ENCODE measurements at places on chromosomes 4 and X.

DNA sequence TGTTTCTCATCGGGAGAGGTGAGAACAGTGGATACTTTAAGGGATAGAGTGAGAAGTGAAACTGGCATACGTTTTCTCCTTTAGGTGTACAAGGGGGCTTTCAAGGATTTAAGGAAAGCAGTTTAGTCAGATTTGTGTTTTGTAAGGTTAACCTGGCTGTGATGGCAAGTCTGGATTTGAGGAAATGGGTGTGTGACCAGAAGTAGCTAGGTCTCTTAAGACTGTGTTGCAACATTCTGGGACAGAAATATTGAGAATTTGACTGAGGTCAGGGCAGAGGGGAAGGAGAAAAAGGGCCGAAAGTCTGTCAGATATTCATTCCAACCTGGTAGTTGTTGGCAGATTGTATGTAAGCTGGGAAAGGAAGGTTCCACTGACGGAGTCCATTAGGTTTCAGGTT lies 10.4 kb upstream of the GABRE start:
- DNase-seq, result no peak

DNA sequence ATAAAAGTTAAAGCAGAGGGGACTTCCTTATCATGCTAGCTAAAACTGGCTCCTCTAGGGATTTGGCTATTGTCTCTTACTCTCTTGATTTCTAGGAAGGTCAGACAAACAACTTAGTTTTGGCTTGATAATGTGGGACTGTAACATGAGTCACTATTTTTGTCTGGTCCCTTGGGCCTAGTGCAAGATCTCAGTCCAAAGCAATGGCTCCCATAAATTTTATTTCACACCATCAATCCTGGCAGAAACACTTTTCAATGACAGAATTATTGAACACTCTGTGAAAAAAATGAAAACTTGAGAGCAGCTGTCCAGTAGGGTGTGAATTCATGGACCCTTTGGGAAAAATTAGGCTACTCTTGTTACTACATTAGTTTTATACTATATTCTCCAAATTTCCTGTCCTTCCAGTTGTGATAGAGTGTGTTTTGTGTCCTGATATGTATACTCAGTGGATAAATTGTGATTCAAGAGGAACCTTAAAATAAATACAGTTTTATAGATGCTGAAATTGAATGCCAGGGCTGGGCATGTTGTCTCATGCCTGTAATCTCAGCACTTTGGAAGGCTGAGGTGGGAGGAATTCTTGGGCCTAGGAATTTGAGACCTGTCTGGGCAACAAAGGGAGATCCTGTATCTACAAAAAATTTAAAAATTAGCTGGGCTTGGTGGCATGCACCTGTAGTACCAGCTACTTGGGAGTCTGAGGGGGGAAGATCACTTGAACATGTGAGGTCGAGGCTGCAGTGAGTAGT lies 10.8 kb upstream of the SNCA start:
- no peak for DNase-seq

DNA sequence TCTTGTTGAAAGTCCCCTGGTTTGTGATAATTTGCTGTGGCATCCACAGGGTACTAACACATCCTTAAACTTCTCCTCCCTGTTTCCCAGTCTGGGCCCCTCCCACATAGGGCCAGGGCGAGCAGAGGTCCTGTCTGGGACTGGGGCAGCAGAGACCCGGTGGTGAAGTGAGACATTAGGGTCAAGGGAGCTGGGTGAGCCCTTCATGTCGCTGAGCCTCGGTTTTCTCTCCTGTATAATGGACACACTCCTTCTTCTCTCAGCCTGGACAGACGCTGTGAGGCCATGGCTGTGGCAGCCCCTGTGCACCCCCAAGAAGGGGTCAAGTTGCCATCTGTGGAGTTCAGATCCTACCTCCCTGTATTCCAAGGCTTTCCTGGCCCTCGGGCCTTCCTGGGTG lies 33.0 kb upstream of the HMX1 start:
- DNase-seq, result no peak

DNA sequence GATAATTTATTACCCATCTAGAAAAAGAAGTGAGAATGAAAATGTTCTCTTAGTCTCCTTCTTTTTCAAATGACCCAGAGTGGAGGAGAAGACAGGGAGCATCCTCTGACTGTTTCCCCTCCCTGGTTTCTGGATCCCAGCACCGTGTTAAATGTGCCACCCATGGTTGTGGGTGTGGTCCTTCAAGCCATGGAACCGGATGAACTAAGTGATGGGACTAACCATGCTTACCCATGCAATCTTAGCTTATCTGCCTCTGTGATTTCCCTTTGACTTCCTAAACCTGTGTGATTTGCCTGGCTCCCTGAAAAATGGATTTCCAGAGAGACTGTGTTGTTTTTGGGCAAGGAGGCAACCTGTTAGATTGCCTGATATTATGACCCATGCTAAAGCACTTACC lies 437.1 kb downstream of the MAGEB5 start:
- no peak for DNase-seq

DNA sequence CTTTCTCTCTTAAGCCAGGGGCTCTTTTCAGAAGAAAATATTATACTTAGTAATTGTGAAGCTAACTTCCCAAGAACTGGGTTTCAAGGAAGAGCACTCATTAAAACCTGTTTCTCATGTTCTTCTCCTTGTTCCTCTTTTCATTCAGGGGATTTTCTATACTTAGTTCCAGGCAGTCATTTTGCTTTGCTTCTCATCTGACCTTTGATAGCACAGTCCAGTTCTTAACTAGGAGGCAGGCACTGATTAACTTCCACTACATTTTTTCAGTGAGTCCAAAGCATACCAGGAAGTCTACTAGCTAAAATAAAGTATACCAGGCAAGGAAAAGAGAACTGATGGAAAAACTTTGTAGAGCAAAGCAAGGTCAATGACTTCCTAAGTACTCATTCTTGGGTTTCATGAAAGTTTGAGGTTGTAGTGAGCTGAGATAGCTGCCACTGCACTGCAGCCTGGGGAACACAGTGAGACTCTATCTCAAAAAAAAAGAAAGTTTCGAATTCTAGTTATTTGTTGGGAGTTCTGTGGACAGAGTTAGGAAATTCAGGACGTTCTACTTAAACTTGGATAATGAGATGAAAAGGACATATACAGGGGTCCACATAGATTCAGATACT lies 190.1 kb upstream of the HS3ST1 start:
- no peak for DNase-seq
